AG08395 (cell line): ENCODE measurements at places on chromosomes 7 and 10.

DNA sequence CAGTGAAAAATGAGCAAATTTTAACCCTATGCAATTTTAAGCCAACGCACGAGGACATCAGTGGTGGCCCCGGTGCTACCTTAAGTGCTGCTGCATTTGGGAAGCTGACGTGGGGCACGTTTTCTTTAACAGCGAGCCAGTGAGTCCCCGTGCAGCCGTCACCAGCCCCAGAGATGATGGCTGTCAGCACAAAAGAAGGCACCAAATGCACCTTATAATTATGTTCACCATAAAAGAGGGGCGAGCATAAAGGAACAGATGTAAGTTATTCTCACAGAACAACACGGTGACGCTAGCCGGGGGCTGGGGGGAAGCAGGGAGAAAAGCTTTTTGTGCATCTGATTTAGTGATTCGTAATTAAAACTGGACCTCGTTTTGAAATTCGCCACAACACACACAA lies 260.1 kb downstream of the DNAJB6 start:
- DNase-seq: no peak

GRCh38 chr7:116337018-116337417 lies 126.7 kb downstream of the TES start:
- DNase-seq: no peak

DNA sequence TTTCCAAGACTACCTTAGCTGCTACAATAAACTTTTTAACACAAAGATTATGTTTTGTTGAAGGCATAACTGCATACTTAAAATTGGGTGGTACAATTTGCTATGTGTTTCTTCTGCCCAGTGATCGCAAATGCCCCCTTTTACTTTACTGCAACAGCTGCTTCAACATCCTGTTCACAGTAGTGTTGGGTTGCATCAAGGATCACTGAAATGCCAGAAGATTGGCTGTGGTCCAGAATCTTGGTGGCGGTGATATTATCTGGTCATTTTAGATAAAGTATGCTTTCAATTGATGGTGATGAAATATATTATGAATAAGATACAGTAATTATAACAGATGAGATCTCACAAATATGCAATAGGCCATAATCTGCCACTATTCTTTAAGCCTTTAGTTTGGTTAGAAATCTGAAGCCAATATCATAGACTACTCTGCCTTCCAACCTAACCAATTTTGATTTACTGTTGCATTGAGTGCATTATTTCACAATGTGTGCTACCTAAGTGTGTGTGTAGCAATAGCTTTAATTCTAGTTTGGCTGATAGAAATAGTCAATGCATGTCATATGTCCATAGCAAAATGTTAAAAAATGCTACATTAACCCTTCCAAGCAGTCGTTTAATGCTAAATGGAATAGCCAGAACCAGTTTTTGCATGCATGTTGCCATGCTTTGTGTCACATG lies 29.8 kb upstream of the ING3 start:
- DNase-seq: no peak

DNA sequence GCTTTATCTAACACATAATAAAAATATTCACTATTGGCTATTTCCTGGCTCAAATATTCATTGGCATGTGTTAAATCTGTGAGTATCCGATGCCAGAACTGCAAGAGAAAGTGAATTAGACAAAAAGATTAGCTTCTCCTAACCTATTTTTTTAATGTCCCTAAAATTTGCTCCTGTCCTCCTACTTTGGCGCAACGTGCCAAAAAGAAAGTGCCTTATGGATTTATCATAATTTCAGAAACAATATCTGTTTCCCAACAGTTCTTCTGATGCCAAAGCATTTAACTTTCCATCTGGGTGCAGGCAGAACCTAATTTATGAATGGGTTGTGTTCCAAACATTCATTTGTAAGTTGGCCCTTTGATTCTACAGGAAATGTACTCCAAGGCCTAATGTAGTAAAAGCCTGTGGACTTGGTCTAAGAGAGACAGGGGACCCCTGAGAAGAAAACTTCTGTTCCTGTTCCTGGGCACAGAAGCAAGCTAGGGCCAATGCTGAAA lies 15.4 kb downstream of the PIP4K2A start:
- no peak for DNase-seq

DNA sequence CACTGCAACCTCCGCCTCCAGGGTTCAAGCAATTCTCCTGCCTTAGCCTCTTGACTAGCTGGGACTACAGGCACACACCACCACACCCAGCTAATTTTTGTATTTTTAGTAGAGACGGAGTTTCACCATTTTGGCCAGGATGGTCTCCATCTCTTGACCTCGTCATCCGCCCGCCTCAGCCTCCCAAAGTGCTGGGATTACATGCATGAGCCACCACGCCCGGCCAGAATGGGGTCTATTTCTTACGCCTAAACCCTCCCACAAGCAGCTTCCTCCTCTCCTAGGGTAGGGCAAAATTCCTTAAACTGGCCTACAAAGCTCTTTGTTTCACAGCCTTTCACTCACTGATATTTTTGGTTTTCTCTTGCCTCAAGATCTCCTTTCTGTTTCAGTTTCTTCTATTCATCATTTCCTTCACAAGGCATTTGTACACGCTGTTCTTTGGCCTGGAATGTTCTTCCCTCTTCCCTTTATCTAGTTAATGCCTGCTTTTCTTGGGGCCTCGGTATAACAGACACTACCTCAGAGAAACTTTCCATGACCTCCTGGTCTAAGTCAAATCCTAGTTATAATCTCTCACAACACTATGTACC lies 6.7 kb downstream of the CPEB3 start:
- DNase-seq: no peak

GRCh38 chr10:110972231-110973134 lies 53.1 kb downstream of the SHOC2 start:
- DNase-seq: no peak

DNA sequence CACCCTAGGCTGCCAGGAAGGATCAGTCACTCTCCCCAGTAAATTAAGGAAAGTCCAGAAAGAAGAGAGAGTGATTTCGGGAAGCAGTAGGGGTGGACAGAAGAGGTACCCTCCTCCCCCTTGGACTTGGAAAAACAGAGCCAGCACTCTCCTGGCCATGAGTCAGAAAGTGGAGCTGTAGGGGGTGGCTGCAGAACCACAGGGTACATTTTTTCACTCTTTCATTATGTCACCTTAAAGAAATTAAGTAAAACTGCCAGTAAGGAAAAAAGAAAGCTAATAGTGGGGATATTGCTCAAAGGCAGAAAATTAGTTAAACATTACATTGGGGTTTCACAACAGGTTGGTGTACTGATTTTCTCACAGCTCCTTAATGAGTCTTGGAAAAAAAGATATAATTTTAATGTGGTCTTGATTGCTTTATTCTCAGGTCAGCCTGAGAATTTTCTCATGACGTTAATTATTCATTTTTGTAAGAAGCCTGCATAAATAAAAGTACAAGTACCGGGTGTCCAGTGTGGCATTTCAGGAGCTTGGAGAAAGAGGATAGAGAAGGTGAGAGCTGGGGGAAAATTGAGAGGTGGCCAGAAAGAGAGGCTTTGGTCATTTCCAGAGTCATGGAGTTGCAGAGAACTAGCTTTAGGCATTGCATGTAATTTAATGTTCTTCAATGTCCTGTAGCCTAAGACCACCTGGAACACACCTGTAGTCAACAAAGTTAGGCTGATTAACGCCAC lies 23.2 kb upstream of the AOAH start:
- no peak for DNase-seq

GRCh38 chr10:22760025-22760424 lies 45.6 kb upstream of the PIP4K2A start:
- no peak for DNase-seq

- peak; percentile 19 for DNase-seq
Measured at GRCh38 chr7:115477193-115477651, 553.3 kb downstream of the TFEC start.

- no peak for DNase-seq
Measured at GRCh38 chr7:112067632-112068540, 138.3 kb downstream of the DOCK4 start.

DNA sequence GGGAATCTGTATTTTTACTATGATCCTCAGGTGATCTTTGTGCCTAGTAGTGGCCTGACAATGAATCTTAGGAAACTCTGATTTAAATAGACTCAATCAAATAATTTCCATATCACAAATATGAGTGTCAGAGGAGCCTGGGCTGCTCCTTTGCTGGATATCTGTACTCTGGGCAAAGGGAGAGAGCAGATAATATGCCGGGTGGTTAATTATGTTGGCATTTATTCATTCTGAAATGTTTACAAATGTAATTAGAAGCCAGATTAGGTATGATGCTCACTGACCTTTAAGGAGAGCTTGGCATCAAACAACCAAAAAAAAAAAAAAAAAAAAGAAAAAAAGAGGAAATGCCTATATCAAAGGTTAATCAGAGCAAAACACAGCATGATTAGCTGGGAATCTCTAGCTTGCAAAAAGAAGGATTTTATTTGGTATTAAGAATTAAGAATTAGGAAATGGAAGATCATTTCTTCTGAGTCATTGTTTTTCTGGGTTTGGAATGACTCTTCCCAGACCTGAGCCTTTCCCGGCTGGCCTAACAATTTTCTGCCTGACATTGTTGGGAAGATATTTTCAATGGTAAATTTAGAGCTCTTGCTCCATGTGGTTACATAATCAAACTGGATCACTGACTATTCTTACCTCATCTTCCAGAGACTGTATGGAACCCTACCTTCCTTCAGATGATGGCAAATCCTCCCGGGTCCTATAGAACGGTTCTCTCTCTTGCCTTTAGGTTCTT lies 365.3 kb downstream of the REEP3 start:
- DNase-seq: no peak

DNA sequence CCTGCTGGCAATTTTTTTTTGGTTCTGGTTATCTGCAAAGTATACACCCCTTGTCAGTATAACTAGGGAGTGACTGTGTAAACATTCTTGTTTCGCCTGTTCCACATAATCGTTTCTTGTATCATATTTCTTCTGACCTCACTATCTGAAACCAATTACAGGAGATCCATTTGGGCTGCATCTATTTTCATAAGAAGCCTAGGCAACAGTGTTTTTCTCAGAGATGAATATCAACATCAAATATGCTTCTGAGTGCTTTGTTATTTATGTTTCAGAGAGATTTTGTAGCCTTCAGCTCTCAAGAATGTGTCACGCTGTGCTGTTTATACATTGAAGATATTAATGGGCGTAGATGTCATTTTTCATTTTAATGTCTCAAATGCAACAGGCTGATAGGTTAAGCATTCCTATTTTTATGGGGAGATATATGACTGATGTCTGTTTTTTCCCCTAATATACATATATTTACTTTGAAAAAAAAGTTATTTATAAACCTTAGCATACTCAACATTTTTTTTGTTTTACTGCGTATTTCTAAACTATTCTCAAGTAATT lies 115.5 kb downstream of the FOXP2 start:
- DNase-seq: no peak

- no peak for DNase-seq
Measured at GRCh38 chr7:146528581-146528980, 412.0 kb downstream of the CNTNAP2 start.

GRCh38 chr7:131657881-131658280 lies 101.5 kb upstream of the PODXL start:
- DNase-seq: no peak

- no peak for DNase-seq
Measured at GRCh38 chr10:23358357-23358756, 13.8 kb upstream of the C10orf67 start.

DNA sequence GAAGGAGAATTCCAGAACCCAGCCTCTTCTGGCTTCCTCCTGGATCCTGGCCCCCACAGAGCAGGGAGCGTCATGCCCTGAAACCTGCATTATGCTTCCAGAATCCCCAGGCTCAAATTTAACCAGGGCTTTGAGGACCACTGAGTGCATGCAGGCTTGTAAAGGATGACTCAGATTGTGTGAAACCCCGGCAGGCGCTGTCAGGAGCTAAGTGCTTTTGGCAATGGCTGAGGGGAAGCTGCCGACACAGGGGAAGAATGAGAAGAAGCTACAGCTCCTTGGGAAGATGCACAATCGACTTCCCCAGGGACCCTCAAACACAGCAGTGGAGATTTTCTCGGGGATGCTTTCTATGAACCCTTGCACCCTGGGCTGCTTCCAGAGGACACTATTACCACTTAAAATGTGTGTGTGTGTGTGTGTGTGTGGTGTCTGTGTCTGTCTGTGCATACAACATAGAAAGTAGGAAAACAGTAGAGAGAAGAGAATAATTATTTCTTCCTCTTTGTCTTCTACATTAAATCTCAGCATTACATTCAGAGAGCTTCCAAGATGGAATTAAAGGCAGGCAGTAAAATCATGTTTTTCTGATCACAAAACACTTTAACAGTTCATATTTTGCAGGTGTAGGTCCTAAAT lies 183.5 kb upstream of the INHBA start:
- DNase-seq: peak; percentile 84

- no peak for DNase-seq
Measured at GRCh38 chr7:22318376-22318775, 38.6 kb downstream of the RAPGEF5 start.
